ENCODE measurements at places on chromosomes 12 and 14.

DNA sequence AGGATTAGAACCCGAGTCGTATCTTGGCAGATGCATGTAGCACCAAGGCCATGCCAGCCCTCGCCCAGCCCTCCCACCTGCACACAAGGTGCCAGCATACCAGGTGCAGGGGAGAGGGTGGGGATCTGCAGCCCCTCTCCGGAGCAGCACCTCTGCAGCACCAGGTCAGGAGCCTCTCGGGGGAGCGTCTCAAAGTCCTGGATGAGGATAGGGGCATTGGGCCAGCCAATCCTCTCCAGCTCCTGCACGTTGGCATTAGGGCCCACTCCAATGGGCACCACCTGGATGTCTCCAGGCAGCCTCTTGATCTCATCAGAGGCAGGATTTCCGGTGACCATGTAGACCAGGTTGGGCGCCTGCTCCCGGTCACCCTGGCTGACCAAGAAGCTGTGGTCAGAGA is 73.2 kb upstream of the ANO2 start:
- DNase-seq: no peak

- DNase-seq: no peak
These were observed 213.4 kb downstream of the EGLN3 start for GRCh38 chr14:33737446-33737845.

DNA sequence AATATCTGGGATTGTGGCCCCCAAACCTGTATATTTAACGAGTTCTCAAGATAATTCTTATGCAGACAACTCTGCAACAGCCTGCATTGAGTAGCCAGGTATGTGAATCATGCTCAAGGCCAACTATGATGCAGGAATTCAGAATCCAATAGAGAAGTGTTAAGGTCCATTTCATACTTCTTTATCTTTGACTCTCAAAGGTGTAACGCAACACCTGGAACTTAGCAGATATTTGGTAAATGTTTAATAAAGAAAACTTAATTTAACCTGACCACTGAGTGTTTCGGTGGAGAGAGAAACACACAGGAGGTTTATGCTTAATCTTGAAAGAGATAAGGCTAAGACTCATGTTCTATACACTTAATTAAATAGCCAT is 156.5 kb upstream of the PLEKHG7 start:
- no peak for DNase-seq

DNA sequence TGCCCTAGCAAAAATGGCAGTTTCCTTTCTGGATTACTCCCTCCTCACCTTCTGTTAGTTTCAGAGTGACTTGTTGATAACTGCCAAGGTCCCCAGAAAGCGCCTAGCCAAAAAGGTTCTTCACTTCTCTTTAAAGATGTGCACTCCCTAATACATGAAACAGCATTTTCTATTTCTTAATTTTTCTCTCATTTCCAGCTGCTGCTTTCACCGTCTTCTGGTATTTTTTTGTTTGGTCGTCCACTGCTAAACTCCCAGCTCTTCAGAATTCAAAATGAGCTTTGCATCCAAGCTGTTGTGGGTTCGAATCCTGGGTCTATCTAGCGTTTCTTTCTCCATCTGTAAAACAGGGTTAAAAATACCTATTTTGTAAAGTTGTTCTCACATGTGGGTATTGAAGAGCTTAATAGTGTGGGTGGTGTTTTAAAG is 397 bp upstream of the BORCS5 start:
- DNase-seq: no peak

GRCh38 chr14:95142208-95142607 is 15.1 kb downstream of the DICER1 start:
- DNase-seq: no peak

- no peak for DNase-seq
These were observed 673 bp upstream of the TTC9 start for GRCh38 chr14:70640938-70641547.

- DNase-seq: no peak
These were observed 14.4 kb downstream of the ZDHHC17 start for GRCh38 chr12:76778364-76778763.

DNA sequence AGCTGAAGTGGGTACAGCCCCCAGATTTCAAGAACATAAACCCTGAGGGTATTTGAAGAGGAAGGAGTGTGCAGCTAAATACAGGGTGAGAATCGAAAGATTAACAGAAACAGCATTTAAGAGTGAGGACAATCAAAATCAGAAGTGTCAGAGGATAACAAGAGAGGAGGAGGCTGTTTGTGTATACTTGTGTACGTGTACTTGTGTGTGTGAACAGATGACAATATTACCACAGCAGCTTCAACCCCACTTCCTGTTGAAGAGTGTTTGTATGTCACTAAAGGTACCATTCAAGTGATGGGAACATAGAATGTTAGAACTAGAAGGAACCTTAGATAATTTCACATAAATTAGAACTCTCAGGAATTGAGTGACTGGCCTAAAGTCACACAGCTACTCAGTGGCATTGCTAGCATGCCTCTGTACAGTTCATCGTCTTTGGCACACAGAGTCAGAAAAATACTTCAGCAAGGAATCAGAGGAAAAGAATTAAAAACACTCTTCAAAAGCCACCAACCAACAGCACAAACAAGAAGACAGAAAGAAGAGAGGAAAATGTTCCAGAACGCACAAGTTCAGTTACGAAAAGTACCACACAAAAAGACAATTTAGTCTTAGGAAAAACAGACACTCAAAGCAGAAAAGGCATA is 164.3 kb upstream of the BCL2L14 start:
- no peak for DNase-seq

DNA sequence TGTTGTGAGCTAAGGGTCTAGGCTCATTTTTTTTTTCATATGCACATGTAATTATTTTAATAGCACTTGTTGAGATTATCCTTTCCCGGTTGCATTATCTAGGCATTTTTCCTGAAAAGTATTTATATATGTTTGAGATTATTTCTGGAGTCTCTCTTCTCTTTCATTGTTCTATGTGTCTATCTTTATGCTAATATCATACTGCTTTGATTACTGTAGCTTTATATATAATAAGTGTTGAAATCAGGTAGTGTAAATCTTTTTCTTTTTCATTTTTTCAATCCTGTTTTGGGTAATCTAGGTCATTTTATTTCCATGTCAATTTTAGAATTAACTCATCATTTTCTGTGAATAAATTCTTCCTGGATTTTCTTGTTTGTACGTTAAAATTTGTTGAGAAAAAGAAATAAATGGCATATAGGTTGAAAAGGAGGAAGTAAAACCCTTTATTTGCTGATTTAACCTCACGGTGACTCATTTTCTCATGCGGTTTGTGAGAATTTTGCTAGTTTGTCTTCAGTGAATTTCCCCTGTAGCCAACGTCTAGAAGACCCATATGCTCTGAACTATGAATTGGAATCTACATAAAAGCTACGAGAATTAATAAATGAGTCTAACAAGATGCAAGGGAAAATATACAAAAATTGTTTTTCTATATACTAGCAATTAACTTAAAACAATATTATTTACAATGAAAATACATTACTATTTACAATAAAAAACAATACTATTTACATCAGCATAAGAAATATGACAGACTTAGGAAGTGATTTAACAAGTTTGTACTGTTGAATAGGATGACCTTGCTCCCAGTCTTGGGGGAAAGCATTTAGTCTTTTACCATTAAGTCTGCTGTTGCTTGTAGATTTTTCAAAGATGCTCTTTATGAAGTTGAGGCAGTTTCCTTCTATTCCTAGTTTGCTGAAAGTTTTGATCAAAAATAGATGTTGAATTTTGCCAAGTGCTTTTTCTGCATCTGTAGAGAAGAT is 105.0 kb downstream of the SNAPC1 start:
- no peak for DNase-seq

- DNase-seq: no peak
These were observed 4.8 kb downstream of the IFFO1 start for GRCh38 chr12:6551063-6551461.

- DNase-seq: no peak
These were observed 62.9 kb downstream of the GCH1 start for GRCh38 chr14:54839701-54840119.

DNA sequence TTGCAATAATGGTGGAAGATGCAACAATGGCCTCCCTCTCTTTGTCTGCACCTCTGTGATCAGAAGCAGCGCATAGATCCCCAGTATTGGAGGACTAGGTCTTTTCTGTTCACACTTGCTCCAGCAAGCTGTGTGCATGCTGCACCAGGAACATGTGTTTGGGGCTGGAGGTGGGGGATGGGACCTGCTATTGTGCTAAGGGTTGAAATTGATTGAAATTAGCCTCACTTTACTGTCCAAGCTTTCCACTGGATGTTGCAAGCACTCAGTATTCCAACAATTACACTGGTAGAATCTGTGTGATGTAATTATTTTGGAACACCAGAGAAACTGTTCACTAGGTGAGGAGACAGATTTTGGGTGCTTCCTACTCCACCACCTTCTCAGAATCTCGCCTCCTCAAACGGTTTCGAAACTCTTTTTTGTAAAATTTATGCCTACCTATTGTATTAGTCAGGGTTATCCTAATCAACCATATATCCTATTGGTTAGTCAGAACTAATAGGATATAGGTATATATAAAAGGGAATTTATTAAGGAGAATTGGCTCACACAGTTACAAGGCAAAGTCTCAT is 35.6 kb downstream of the IFT81 start:
- no peak for DNase-seq

DNA sequence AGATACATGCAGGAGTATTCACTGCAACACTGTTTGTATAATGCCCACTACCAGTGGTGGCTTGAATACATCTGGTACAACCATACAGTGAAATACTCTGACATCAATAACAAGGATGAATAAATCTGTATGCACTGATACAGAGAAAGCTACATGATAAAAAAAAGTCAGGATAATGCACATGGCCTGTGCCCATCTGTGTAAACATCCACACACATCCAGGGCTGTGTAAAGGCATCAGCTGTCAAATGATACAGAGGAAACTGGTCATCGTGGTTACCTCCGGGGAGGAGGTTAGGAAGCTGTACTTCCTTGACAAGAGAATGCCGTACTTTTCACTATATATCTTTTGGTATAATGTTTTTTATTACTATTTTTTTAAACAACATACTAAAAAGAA is 176.6 kb downstream of the FOXN3 start:
- DNase-seq: no peak

DNA sequence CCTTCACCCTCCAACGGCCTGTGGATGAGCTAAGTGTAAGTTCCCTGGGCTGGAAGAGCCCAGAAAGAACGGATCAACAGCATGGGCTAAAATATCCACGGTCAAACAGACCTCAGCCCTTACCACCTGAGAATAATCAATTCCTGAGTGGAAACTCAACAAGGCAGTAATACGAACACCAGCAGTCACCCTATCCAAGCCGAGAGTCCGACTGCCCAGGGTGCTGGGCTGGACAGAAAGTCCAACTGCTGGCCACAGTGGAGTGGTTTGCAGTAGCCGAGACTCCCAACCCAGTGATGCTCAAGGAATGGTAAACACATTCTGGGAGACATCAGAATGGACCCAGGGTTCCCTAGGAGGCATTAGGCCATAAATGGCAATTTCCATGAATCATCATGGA is 36.8 kb downstream of the ANO2 start:
- DNase-seq: no peak

DNA sequence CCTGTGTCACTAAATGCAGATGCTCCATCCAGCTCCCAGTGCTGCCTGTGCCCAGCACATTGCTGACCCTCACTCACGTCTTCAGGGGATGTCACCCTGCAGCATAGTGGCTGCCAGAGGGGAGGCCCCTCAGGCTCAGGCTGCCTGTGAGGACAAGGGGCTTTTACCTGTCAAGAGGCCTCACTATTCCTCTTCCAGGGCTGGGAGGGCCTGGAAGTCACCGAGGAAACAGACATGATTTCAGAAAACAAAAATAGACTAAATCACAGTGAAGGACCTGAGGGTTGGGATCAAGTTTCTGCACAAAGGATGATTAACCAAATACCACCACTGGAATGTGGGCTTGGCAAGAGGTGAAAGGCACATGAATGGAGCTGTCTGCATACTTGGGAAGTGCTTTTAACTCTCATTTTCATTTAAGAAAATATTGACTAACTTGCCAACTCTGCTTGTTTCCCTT is 1202.3 kb downstream of the BCL11B start:
- DNase-seq: peak; percentile 42

- DNase-seq: no peak
These were observed 51.1 kb upstream of the DNM1L start for GRCh38 chr12:32627976-32628375.

GRCh38 chr14:79585845-79586244 is 625.5 kb downstream of the DIO2 start:
- no peak for DNase-seq

DNA sequence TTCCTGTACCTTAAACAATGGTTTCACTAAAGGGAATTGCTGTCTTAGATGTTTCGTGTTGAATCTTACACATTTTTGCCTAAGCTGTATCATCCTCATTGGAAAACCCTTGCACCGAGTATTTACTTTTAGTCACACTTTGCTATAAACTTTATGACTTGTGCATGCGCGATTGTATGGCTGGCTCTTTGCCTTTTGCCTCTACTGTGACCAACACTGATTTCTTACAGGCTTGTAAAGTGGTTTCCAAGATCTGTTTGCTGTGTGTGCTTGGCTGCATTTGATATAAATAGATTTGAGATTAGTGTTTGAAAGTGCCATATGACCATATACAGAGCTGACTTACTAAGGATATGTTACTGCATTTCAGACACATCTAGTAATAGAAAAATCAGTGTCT is 40.5 kb downstream of the RASSF3 start:
- no peak for DNase-seq

DNA sequence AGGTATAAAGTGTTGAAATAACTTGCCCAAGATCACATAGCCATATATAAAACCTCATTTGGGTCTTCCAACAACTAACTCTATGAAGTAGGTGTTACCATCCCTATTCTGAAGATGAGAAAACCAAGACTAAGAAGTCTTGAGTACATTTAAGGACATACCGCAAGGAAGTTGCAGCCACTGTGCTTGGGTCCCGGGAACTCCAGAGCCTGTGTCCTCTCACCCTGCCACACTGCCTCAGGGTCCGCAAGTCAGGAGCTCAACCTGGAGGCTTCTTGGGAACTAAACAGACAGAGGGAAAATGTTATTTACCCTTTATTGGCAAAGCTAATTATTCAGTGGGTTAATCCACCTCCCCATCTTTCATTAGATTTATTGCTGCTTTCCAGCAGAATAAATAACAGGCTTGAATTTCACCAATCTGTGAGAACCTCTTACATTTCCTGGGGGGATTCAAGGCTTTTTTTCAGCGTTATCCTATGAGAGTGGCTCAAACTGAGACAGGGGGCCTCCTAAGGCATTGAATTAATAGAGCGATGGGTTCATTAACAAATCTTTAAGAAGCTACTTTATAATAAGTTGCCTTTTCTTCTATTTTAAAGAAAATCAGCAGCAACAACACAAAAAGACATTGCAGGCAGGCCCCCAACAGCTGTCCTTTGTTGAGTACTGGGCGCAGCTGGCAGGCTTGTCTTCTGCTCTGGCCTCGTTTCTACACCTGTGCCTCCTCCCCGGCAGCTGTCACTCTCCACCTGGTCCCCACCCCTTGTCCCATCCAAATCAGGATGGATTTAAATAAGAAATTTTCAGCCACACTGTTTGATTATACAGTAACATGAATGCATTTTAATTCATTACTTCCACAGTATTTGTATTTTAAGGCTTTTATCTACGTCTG is 25.3 kb downstream of the PHLDA1 start:
- DNase-seq: no peak

All from neural progenitor cell (in vitro differentiated cells).